NCI-H187 (cell line): ENCODE measurements at places on chromosomes 12 and 14.

DNA sequence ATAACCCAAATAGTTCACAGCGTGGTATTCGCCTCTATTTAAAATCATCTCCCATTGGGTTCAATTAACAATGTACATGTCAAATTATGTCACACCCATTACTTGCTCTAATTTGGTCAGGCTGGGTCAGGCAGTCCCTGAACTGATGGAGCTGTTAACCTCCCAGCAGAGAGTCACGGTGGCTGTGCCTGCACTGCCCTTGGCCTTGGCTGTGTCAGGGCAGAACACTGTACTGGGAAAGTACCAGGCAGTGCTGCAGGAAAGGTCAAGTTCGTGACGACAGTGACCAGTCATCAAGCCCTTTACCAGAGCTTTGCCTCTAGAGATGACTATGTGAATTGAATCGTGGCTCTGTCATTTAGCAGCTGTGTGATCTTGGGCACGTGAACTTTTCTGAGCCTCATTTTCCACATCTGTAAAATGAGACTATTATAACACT lies 100.0 kb downstream of the ARF6 start:
- DNase-seq: no peak

DNA sequence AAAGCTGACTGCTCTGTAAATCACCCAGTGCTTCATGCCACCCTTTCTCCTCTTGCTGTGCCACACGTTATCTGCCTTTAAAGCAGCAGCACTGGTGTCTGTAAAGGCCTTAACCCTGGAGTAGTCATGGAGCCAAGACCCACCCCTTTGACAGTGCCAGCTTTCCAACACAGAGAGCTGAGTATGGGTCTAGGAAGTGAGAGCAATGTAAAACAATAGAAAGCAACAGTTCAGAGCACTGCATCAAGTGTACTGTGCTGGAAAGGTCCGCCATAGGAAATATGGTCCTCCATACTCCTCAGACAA lies 139.5 kb downstream of the DAD1 start:
- DNase-seq: no peak

DNA sequence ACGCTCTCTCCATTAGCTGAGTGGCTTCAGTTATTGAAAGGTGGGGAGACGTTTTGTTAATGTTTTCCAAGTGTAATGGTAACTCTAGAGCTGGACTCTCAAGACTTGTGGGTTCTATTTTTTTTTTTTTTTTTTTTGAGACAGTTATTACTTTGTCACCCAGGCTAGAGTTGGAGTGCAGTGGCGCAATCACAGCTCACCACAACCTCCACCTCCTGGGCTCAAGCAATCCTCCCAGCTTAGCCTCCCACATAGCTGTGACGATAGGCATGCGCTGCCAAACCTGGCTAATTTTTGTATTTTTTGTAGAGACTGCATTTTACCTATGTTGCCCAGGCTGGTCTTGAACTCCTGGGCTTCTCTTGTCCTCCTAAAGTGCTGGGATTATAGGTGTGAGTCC lies 26.2 kb downstream of the ATF1 start:
- DNase-seq: no peak

- no peak for DNase-seq
Measured at GRCh38 chr14:103384450-103385151, 614 bp upstream of the MARK3 start.

DNA sequence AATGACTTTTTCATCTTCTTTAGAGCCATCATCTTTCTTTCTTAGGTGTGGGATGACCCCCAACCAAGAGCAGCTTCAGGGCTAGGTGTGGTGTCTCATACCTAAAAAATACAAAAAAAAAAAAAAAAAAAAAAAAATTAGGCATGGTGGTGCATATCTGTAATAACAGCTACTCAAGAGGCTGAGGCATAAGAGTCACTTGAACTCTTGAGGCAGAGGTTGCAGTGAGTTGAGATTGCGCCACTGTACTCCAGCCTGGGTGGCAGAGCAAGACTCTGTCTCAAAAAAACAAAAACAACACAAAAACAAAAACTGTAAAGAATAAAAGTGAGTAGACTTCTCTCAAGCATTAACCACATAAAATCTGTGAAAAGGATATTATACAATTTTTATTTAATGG lies 8.0 kb upstream of the ATF7IP start:
- no peak for DNase-seq

DNA sequence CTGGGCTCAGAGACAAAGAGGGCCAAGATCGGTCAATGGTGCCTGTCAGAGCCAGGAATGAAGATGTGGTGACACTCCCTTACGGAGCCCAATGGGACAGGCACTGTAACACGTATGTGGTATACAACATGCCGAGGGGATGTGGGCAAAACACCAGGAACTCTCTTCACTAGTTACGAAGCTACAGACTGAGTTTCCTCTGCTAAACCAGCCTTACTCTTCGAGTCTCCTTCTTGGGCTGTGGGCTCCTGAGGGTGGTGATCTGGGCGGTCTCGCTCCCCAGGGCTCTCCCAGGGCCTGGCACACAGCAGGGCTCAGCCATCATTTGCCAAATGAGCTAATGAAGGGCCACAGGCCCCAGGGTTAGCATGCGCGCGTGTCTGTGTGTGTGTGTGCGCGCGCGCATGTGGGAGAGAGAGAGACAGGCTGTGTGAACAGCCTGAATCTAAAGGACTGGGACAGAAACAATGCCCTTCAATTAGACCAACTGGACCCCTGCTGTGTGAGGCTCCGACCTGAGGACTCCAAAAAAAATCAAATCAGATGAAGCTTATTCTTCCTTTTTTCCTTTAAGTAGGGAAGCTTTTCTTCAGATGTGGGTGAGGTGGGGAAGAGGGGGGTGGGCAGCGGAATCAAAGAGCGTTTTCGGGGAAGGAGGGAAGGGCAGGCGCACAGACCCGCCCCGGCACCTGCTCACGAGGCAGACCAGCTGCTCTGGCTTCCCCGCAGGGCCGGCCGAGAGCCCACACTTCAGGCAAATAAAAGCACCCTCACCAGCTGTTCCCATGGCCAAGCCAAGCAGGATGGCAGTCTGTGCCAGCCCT lies 42.5 kb downstream of the CCDC88C start:
- peak; percentile 82 for DNase-seq

DNA sequence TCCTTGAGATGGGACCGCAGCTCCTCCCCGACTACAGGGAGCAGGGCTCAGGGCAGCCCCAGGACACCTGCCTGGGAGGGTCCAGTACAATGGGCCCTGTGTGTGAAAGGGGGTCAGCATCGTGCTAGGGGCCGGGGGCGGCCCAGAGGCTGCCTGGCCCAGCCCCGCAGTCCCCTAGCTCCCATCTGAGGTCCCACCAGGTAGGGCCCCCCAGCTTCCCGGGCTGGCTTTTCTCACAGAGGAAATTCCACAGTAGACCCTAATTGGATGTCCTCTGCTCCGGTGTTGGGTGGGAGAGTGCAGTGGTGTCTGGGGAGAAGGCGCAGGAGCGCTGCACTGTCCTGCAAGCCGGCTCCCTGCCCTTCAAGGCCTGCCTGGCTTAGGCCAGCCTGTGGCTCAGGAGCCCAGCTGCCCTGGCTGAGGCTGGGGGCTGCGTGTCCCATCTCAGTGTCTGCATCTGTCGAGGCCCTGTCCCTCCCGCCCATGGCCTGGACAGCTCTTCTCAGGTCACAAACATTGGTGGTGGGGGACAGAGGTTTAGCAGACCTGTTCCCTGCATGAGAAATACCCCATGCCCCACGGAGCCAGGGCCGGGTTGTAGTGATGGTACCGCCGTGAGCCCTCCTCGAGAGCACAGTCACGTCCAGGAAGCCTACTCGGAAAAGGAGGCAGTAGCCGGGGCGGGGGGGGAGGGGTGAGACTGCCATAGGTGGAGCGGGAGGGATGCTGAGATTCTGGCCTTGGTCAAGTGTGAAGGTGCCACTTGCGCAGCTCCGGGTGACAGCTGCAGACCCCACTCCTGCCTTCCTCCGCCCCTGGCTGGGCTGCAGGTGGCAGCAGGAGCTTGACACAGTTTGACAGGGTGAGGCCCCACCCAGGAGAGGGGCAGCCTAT lies 11.6 kb downstream of the HIP1R start:
- no peak for DNase-seq

DNA sequence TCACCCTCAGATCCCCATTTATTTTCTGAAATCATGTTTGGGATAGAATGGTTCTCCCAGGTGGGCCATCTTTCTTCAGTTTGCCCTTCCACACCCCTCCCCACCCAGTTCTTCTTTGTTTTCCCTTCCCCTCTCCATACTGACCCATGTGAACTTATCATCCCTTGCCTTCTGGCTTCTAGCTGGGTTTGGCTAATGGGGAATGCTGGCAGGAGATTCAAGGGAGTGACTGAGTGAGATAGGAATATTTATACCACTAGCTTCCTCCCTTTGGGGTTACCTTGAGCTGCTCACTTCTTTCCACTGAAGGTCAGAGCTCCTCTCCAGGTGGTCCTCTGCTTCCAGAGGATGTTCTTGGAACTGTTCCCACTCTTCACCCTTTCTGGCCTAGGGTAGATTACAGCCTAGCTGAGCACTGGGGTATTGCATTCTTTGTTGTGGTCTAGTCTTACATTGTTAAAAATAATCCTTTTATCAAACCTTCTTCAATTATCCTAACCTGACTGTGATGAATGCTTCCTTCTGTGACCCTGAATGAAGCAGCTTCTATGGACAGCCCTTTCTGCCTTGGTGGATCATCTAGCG lies 88.3 kb upstream of the ATP2B1 start:
- DNase-seq: no peak

DNA sequence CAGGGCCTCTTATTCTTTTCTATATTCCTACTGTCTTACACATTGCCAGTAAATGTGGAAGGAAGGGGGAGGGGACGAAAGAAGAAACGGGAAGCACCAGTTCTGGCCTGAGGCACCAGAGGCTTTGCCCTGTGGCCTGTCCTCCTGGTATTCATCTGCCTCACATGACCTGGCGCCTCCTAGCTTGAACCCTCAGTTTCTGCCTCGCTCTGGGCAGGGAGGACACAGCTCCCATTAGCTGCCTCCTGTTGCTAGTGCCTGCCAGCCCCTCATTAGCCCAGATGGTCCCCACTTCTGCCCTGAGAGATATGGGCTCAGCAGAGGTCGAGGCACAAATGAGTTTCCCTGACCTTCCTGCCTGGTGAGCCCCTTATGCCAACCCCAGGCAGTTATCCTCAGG lies 3.0 kb upstream of the PLEKHG6 start:
- DNase-seq: no peak

DNA sequence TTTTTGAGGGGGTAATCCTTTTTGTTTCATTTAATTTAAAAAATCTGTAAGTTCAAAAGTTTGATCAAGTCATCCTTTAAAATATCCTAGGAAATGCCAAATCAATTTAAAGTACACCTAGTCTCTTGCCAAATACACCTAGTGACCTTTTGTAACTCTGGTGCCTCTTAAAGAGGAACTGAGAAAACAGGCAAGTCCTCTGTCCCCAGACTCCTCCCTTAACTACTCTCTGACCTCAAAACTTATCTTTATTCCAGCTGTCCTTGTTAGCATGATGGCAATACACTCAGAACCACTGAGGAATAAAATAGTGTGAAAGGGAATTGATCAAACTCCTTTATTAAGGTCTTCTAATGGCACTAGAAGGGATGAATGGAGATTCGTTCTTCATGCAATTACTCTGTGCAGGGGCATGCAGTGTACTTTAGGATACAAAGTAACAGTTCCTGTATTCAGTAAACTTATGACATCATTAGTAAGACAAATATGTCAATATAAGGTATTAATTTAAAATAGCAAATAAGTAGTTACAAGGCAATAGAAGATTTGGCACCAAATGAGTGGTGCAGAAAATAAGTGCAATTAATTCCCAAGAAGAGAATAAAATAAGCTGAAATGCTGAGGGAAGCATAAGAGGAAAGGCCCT lies 3.3 kb downstream of the FAR2 start:
- no peak for DNase-seq

- DNase-seq: no peak
Measured at GRCh38 chr12:97476255-97476654, 13.7 kb downstream of the RMST start.

- DNase-seq: no peak
Measured at GRCh38 chr12:7959701-7960121, 23.7 kb upstream of the SLC2A3 start.

GRCh38 chr14:39451811-39452210 lies 19.6 kb upstream of the FBXO33 start:
- no peak for DNase-seq
